ENCODE measurements at places on chromosomes 7 and 10.

- DNase-seq: no peak
Observed at GRCh38 chr7:90621747-90622140, 25.6 kb downstream of the CDK14 start.

DNA sequence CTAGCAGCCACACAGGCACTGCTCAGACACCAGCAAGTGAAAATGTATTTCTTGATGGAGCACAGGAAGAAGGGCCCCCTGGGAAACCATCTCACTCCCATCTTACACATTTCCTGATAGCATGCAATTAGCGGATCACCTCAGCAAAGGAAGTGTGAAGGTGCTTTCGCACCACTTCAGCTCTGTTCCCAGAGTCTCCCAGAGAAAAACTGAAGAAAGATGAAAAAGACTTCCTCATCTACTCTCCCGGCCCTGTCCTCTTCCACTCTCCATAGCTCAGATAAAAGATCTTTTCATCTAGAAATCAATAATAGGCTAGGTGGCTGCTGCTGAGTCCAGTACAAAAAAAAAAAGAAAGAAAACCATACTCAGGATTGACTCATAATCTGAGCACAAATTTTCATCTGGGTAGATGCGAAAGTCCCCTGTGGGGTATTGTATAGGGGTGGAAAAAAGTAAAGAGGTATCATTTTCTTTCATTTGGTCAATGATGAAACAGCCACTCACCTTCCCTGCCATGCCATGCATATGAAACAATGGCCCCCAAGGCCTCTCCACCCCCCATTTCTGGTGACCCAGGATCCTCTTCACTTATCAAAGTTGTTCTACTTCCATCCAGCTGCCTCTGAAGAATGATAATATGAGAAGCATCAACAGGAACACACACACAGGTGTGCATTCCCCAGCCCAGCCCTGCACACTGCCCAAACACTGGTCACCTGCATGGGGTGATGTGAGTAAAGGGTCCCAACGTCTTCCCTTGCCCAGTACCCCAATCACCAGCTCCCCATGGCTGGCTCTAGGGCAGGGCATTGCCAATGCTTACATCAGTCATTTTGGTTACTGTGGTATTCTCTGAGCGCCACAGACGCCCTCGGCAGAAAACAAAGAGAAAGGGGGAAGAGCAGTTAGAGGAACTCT is 48.8 kb upstream of the DGKI start:
- DNase-seq: no peak

- no peak for DNase-seq
Observed at GRCh38 chr7:94276027-94276426, 118.7 kb upstream of the COL1A2 start.

DNA sequence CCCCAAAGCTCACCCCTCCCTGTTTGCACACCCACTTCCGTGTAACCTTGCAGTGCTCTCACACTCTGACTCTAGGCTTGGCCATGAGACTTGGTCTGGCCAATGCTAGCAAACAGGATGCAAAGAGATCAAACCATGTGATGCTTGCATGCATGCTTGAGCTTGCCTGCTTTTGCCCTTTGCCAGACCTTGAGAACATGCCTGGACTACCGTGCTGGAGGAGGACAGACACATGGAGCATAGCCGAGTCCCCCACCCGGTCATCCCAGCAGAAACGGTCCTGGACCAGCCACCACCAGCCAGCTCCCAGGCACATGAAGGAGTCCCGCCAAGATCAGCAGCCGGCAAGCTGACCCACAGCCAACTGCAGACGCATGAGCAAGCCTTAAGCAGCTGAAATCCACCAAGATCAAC is 23.4 kb downstream of the PYROXD2 start:
- no peak for DNase-seq

DNA sequence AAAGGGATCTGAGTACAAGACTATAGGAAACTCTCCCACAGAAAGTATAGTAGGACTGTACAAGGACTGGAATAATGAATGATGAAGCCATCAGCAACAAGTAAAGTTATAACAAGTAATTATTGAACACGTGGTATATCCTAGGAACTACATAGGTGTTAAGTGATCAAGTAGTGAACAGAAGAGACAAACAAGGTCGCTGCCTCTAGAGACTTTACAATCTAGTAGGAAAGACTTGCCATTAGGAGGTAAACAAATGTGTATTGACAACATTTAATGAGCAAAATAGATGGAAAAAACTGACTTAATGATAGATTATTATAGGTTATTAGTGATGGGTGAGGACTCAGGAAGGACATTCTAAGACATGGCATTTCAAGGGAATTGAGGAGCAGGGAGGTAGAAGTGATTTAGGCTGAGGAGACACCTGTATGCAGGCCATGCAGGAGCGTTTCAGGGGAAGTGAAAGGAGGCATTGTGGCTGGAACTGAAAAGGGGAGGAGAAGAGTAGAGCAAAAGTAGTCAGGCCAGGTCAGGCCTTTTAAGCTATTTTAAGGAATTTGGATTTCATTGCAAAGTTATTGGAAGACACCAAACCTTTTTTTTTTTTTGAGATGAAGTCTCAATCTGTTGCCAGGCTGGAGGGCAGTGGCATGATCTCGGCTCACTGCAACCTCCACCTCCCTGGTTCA is 8.5 kb upstream of the GLCCI1 start:
- DNase-seq: no peak
